Activated T-helper 9 cell treated with anti-CD3 and anti-CD28 coated beads, Interleukin-2, amount 50 U/mL, for 16 hours (primary cell): ENCODE measurements at places on chromosomes 2 and 18.

- DNase-seq = no peak
Measured at GRCh38 chr2:48439102-48439501, 90.9 kb upstream of the STON1 start.

GRCh38 chr2:46097714-46098480 lies 199.3 kb upstream of the EPAS1 start:
- no peak for DNase-seq

DNA sequence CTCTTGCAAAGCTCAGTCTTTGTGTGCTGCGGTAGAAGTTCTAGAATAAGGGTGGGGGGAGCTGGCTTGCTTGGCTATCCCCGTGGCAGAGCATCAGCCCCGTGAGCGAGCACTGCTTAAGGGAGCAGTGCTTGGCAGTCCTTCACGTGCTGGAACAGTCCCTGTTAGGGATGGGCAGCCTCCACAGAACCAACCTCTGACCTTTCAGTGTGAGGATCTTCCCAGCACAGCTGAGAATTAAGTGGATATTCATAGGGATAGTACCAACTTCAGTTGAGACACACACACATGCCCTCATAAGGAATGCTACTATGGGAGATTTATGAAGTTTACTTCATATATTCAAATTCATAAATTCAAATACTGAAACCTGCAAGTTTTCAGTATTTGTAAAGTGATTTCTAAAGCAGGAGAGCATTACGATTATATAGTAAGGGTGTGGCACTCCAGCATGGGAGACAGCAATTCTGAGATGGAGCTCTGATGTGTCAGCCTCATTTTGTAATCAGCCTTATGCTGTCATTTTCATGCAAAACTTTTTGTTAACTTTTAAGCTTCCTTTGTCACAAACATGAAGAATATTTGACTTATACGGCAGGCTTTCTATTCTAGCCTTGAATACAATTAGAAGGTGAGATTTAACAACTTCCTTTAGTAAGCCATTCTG lies 39.5 kb downstream of the ATP9B start:
- DNase-seq = no peak

DNA sequence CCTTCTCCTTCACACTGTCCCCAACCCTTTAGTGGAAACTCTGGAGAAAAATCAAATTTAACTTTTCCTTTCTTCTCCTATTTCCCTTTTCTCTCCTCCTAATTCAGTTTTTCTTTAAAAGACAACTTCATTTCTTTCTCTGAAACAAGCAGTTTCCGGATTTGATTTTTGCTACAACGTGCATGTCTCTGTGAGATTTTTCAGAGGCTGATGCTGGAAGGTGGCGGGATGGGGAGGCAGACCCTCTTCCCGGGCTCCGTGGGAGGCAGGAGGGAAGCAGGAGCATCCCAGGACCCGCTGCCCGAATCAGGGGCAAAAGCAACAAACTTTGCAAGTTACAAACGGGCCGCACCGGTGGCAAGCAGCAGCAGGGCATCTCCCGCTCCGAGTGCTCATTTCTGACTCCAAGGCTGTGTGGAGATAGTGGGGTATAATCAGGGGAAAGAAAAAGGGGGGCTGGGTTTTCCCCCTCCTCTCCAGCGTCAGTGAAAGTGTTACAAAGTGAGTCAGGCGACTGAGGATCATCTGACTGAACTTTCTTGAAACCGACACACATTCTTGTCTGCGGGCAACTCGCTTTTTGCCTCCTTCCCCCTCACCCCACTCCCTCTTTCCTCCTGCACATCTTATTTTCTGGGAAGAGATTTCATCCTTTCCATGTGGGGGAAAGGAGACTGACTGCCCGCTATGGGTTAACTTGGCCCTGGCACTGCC lies 6.4 kb downstream of the ZEB2 start:
- no peak for DNase-seq

DNA sequence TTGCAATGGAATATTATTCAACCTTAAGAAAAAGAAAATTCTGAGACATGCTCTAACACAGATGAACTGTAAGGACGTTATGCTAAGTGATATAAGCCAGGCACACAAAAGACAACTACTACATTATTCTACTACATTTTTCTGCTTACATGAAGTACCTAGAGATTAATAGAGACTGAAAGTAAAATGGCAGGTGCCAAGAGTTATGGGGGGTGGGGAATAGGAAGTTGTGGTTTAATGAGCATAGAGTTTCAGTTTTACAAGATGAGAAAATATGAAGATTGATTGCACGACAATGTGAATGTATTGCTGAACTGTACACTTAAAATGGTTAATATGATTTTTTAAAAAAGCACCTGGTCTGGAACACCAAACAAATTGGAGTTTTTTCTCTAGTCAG lies 1231.6 kb upstream of the DDX18 start:
- DNase-seq = no peak

DNA sequence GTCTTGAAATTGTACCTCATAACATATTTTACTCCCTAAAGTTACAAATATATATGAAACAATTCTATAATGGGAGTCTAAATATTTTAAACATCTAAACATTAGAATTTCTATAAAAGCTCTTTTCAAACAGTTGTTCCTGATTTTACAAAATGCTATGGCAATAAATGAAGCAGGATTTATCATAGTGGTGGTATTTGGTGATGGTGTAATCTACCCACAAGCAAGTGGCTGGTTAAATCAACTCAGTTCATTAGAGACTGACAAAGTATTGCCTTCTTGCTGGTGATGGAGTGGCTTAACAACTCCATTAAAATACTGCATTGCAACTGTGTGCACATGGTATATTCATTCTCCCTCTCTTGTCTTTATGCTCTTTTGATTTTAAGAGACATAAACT lies 138.9 kb downstream of the PMAIP1 start:
- DNase-seq = no peak

DNA sequence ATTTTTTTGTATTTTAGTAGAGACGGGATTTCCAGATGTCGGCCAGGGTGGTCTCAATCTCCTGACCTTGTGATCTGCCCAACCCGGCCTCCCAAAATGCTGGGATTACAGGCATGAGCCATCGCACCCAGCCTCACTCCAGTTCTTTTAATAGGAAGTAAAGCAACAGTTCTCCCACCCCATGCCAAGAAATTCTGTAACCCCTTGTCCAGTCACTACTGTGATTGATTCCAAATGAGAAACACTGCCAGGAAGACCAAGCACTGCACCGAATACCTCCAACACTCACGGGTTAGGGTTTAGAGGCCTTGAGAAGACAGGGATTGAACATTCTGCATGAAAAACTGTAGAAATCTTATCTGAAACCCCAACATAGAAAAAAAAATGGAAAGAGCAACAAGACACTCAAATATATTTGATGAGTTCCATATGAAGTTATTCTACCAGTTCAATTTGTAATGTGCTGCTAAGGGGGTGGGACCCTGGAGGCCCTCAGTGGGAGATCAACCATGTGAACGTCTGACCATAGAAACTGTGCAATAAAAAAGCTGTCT lies 48.2 kb upstream of the BIN1 start:
- DNase-seq = no peak

GRCh38 chr2:166329465-166329864 lies 46.3 kb downstream of the SCN9A start:
- no peak for DNase-seq

- no peak for DNase-seq
Measured at GRCh38 chr2:126722546-126722945, 66.6 kb downstream of the GYPC start.

DNA sequence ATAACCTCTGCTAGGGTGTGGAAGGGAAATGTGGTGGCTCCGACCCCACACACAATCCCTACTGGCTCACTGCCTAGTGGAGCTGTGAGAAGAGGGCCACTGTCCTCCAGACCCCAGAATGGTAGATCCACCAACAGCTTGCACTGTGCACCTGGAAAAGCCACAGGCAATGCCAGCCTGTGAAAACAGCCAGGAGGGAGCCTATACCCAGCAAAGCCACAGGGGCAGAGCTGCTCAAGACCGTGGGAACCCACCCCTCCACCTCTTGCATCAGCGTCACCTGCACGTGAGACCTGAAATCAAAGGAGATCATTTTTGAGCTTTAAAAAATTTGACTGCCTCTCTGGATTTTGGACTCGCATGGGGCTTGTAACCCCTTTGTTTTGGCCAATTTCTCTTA lies 249.0 kb upstream of the CDH2 start:
- DNase-seq = no peak

GRCh38 chr2:154720651-154721050 lies 22.2 kb downstream of the KCNJ3 start:
- DNase-seq = no peak

DNA sequence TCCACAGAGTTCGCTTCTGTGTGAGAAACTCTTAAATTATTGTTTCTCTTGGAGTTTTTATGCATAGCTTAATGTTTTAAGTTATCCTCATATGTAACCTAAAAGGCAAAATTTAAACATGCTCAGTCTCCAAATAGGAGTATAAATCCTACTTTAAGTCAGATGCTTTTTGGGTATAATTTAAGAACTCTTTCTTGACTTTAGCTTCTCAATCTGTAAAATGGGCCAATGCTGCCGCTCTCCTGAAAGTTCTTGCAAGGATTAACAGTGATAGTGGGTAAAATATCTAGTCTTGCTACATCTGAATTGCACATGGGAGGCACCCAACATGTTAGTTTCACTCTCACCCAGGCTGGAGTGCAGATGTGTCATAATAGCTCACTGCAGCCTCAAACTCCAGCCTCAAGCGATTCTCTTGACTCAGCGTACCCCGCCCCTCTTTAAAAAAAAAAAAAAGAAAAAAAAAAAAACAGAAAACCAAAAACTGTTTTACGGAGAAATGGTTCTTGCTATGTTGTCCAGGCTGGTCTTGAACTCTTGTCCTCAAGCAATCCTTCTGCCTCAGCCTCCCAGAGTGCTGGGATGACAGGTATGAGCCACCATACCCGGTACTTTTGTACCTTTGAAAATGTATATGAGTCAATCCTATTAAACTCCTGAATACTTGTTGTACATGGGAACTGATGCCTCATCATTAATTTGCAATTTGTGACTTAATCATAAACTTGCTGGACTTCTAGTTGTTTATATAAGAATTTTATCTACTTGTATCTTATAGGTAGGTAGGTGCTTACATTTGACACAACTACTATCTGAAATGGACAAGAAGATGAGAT lies 1.8 kb downstream of the FBXO48 start:
- DNase-seq = peak; percentile 22

- no peak for DNase-seq
Measured at GRCh38 chr18:73485166-73485565, 617.4 kb upstream of the NETO1 start.

DNA sequence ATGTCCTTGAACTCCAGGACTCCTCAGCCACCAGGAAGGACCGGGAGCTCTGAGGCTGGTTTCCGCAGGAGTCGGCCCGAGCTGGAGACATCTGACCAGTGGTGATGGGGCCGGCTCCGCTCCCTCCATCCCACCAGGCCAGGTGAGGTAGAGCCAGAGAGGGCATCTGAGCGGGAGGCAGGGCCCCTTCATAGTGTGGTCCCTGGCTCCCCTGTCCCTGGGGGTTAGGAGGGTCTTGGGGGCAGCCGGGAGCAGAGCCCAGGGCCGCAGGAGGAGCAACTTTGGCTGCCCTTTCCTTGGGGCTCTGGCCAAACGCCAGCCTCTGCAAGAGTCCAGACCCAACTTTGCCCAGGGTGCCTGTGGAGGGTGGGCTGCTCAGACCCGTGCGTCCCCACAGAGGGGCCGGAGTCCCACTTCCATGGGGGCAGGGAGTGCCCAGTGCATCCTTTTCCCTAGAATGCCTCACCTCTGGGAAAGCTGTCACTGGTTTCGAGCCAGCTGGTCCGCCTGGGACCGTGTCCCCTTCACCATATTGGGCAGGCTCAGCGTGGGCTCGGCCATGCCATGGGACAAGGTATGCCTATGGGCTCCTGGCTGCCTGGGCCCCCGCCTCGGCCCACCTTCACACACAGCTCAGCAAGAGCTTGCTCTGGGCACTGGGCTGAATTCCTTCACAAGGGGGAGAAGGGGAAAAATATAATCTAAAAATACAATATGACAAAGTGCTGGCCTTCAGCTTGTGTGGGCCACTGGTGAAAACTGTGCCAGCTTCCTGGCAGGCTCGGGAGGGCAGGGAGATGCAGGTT lies 148.6 kb downstream of the TWIST2 start:
- DNase-seq = no peak

DNA sequence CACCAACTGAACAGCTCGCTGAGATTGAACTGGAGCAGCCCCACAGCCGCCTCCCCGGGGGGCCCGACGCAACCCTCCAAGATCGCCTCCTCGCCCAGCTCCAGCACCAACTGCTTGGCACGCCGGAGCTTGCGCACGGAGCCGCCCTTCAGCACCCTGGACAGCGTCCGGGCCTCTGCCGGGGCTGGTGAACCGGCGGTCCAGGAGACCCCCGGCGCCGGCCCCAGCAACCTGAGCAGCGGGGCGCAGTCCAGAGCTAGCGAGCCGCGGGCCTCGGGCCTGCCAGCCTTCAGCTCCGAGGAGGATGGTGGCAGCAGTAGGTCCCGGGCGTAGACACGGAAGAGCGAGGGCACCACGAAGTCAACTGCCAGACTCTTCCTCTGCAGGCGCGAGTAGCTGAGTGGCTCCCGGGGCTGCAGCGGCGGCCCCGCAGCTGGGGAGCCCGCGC lies 1.2 kb downstream of the ALK start:
- DNase-seq = no peak

DNA sequence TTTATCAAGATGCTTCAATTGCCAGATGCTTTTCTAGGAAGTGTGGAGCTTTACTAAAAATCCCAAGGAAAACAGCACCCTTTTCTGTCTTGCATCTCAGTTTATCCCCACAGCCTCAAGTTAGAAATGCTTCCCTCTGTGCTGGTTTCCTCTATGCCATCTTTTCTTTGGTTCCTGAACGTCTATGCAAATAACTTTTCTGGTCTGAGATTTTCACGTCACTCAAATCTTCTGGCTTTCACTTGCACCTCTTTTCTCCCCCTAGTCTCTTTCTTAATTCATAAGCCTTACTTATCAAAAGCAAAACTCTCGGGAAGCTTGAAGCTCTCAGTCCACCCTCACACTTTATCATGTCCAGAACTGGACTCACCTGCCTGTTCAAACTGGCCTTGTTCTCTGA lies 33.9 kb downstream of the ARHGAP25 start:
- DNase-seq = no peak

DNA sequence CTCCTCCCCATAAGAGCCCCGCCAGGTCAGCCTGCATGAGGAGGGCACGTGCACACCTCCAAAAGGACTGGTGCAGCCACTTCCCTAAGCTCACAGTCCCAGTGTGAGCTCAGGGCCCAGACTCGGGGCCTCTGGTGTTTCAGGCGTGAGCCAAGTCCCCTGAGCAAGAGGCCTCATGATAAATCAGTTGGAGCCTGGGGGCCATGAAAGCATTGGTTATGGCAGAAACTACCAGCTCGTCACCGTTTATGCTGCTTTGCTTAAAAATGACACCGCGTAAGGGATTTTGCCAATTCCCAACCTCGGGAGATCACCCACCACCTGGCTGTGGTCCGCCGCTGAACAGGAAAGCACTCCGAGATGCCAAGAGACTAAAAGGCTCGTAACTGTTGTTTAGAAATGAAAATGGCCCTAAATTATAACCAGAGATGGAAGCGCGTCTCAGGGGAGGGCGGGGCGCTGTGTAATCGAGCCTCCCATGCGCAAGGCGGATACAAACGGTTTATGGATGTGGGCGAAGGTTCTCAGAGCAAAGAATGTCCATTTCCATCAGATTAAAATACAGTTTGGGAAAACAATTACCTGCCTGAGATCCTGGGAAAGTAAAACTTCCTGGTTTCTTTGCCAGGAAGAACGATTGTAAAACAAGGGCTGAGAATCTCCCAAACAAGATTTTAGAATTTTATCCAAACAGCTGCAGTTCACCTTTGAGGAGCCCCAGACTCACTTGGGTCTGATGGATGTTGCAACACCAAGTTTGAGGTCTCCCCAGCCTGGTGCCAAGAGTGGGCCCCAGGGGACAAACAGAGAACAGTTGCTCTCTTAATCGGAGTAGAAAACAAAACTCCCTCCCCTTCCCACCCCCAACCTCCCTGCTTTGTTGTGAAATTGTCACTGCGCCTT lies 141.4 kb downstream of the BCL2 start:
- DNase-seq = no peak
